ENCODE measurements at places on chromosomes 6 and 20. TPM values are rescaled to one million over a fixed set of nuclear protein-coding genes. Genes with fewer than 3 reads are reported as not detected.

- peak; percentile 4 for DNase-seq
Observed at GRCh38 chr6:85756982-85757381, 114.3 kb upstream of the SYNCRIP start.

DNA sequence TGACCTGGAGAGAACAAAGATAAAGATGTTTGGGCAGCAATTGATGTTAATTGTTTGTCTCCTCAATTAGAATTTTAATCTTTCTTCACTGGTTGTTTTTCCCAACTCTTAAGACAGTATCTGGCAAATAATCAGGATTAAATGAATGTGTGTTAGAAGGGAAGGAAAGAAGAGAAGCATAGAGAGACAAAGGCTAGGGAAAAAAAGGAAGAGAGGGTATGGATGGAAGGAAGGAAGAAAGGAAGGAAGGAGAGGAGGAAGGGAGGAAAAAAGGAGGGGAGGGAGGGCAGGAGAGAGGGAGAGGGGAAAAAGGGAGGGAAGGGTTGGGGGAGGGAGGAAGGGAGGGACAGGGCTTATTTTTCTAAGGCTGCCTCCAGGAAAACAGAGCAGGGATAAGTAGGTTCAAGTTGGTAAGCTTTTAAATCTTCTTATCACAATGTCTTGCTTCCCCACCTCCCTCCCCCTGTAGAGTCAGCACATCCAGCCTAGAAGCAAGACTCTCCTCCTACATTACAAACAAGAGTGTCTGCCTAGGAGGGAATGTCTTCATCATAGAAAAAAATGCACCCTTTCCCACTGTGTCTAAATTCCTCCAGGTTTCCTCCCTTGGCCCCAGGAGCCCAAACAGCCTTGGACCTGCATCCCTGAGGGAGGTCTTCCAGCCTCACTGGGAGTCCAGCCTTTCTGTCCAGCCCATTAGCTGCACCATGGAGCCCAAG, 447.8 kb upstream of the JARID2 start:
- DNase-seq = no peak

- no peak for DNase-seq
Observed at GRCh38 chr6:54481091-54481490, 172.8 kb downstream of the TINAG start.

DNA sequence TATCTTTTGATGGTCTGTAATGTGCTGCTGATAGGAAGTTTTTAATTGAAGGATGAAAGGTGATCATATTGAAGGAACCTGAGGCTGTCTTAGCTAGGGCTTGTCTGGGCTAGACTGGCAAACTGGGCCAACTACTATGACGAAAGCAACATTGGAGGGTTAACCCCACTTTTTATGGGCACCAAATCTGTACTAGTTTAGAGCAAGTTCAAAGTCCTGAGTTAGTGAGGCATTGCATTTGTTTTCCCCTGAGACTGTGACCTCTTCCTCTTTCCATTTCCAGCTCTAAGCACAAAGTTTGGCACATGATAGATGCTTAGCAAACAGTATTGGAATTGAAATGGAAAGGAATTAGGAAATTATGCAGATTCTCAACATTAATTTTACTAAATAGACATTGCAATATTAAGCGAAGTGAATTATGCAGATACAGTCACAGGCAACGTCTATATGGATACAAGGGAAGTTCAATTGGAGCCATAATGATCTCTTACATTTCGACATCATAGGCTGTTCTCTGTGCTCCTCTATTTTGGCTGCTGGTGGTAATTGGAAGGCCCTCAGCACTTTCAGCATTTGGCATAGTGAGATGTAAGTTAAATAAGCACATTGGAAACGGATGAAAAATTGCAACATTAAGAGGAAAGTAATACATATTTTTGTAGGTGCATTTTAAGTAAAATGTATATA, 22.2 kb downstream of the CEP57L1 start:
- no peak for DNase-seq

GRCh38 chr20:8678098-8678776, 390.6 kb upstream of the PLCB4 start:
- no peak for DNase-seq

- DNase-seq = no peak
Observed at GRCh38 chr6:42616716-42617115, 52.9 kb downstream of the UBR2 start.

DNA sequence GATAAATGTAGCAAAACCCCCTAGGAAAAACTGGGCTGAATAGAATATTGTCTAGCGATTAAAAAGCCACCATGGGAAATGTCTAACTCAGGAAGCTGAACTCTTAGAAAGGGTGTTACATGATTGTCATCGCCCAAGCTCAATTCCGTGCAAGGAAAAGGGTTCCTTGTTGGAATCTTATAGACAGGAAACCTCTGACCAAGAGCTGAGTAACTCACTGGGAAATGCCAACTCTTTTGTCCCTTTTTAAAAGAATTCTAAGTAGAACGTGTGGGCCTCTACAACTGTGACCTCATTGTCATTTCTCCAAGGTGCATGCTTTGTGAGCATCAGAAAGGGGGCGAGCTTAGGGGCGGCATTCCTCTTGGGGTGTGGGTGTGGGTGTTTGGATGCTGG, 88.1 kb downstream of the SYNJ2 start:
- no peak for DNase-seq

- DNase-seq = no peak
Observed at GRCh38 chr6:117477988-117478852, 4.3 kb upstream of the DCBLD1 start.

The SAMD5 gene
- not detected for total RNA-seq

DNA sequence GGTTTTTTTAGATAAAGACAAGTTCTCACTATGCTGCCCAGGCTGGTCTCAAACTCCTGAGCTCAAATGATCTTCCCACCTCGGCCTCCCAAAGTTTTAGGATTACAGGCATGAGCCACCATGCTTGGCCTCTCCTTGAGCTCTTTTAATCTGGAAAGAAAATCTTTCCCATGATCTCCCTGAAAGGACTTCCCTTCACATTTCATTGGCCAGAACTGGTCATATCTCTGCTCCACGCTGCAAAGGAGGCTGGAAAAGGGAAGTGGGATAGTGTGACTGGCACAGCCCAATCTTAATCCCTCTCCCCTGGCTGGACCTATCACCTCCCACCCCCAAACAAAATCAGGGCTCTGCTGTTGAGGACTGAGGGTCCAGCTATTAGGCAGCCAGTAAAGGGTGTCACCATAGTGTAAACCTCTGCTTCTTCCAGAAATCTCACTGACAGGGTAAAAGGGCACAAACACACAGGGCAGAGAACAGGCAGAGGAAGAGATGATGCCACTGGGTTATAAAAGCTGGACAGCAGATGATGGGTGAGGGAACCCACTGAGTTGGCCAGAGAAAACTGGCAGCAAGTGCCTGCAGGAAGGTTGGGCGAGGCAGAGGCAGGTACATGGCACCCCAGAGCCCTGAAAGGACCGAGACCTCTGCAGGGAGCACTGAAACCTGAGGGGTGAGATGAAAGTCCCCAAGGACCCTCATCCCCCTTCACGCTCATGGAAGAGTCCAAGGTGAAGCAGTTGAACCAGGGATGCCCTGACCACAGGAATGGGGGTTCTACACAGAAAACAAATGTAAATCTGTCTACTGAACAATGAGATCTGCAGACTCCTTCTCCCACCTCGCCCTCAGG, 83.1 kb upstream of the PTPN1 start:
- DNase-seq = no peak

The LY86 gene
- total RNA-seq = 0.62 TPM

The FAM209B gene
- total RNA-seq = 2.3 TPM

The PTPRT gene
- total RNA-seq = not detected

DNA sequence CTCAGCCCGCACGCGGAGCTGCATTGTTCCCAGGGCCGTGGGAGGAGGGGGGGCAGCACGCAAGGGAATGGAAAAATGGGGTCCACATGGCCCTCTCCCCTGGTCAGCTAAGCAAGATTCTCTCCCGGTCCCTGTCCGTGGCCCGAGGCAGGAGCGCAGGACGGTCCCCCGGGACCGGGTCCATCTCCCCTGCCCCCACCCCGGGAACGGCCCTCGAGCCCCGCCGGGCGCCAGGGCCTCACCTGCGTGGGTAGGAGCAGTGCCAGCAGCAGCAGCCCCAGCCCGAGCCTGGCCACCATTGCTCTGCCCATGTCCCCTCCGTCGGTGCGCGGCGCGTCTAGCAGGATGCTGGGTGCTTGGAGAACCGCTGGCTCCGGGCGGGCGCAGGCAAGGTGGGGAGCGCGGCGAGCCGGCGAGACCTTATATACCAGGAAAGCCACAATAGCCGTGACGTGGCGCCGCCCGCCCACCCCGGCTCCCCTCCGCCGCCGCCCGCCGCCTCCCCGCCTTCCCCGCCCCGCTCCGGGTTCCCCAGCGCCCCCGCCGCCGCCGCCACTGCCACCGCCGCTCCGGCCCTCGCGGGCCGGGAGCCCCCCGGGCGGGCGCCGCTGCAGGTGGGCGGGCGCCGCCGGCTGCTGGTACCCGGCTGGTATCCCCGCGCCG, at the start of gene CD24:
TSS of gene CD24 (minus strand) at position 394 of the 663 bp plus-strand sequence. CDS start at position 311, 83 bp downstream.
- peak; percentile 27 for DNase-seq

The SYCP2 gene
- total RNA-seq = 2.4 TPM

The ADGRB3 gene
- total RNA-seq = not detected

The CYP39A1 gene
- total RNA-seq = not detected

The GATA5 gene
- total RNA-seq = not detected
